Stimulated activated CD4-positive, alpha-beta T cell treated with anti-CD3 and anti-CD28 coated beads, Interleukin-1b, Interleukin-23, amount 100 ng/mL, for 48 hours (primary cell): ENCODE measurements at places on chromosomes 13 and 19.

DNA sequence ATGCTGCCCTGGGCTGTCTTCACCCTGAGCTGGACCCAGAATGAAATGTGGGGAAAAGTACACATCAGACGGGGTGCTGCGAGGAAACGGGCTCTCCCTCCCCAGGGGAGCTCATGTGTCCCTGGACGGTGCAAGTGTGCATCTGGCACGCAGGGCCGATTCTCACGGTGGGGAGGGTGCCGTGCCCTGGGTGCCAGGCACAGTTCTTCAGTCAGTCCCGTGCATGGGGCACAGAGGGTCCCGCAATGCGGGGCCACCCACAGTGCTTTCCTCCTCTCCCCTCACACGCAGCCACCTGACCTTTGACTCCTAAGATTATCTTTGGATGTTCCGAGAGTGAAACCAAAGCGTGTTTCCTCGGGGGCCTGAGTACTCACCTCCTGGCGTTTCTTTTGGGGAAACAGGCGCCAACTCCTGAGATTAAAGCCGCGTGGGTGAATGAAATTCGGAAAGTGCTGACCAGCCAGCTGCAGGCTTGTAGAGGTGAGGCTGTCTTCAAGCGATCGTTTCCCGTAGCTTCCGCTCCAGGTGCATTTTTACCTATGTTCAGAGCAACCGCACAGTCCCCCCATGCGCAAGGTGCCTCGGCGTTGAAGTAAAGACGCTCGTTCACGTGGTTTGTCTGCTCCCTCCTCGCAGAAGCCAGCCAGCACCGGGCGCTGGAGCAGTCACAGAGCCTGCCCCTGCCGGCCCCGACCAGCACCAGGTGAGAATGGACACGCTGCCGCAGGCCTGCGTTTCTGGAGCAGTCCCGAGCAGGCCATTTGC is 17.5 kb upstream of the F7 start:
- DNase-seq: no peak

- peak; percentile 92 for DNase-seq
Observed at GRCh38 chr19:42254850-42255765, at the start of gene ERF. ERF (minus strand) TSS chr19:42255128; CDS start chr19:42254999, 129 bp downstream.

GRCh38 chr13:61700181-61700580 is 284.5 kb upstream of the PCDH20 start:
- no peak for DNase-seq

GRCh38 chr19:41030651-41031050 is 39.6 kb downstream of the CYP2B6 start:
- DNase-seq: no peak

DNA sequence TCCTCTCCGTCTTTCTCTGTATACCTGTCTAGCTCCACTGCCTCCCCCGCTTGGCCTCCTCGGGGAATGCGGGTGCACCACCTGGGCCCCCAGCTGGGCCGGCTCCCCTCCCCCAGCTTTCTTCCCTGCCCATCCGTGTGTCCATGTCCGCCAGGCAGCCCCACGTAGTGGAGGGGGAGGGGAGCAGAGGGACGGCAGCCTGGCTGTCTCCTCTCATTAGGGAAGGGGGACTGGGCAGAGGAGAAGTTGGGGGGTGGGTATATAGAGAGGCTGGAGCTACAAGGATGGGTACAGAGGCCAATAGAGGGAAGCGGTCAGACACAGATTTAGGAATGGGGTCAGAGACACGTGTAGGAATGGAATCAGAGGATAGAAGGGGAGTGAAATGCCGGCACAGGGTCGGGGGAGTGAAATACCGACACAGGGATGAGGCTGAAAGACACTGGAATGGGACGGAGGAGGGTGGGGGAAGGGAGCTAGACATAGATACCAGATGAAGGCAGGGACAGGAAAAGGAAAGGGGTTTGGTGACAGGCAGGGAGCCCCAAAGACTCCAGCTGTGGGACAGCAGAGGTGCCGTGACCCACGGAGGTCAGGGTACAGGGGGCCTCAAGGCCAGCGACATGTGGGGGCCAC is 2.8 kb downstream of the NECTIN2 start:
- no peak for DNase-seq

- no peak for DNase-seq
Observed at GRCh38 chr19:48907671-48908070, 7.6 kb downstream of the NUCB1 start.

- no peak for DNase-seq
Observed at GRCh38 chr13:98821372-98822224, 69.1 kb upstream of the SLC15A1 start.

DNA sequence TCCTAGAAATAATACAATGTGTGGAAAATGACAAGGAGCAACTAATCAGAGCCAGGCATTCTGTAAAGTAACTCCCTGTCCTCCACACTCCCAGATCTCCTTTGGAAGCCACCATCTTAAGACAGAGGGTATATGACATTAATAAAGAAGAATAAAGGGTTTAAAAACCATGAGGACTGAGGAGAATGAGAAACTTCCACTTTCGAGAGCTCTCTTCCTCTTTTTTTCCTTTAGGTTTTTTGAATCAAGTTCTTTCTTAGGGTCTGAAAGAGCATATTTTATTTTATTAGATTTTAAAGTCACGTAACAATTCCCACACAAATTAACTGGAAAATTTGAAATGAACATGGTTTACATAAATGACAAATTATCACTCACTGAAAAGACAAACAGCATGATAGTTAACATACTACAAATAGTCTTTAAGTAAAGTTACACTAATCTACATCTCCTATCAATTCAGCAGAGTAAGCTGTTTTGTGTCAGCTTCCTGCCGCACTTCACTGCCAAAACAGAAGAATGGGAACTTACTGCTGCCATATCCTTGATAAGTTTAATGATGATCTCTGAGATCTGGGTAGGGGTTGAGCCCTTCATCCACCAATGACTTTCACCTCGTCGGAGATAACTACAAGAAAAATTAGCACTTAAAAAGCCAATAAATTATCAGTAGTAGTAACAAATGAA is 38.6 kb upstream of the FBXL3 start:
- no peak for DNase-seq

DNA sequence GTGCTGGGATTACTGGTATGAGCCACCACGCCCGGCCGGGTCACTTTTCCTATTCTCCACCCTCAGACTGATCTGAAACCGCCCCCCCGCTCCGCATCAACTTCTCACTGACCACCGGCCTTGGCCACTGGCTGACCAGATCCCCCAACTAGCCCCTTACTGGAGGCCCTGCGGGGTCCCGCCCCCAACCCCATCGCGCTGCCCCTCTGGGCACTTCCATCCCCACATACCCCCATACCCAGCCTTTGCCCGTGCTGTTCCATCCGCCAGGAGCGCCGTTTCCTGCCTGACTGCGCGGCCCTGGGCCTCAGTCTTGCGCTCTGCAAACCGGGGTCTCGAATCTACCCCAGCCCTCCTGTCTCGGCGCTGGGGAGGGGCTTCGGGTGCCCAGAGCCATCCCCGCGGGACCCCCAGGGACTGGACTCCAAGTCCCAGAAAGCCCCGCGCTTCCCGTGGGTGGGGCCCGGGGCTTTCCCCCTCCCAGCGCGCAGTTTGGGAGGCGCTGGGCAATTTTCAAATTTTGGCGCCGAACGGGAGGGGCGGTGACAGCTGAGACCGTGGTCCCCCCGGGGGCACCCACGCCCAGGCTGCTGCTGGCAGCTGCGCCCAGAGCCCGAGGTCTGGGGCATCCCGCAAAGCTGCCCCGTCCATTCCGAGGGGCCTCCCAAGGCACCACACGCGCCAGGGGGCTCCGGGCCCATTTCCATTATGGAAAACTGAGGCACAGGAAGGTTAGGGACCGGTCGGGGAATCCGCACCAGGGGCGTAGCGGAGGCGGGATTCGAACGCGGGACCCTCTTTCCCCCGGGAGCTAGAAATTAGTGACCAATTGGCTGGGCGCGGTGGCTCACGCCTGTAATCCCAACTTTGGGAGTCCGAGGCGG is 5.2 kb upstream of the LMNB2 start:
- DNase-seq: peak; percentile 65

DNA sequence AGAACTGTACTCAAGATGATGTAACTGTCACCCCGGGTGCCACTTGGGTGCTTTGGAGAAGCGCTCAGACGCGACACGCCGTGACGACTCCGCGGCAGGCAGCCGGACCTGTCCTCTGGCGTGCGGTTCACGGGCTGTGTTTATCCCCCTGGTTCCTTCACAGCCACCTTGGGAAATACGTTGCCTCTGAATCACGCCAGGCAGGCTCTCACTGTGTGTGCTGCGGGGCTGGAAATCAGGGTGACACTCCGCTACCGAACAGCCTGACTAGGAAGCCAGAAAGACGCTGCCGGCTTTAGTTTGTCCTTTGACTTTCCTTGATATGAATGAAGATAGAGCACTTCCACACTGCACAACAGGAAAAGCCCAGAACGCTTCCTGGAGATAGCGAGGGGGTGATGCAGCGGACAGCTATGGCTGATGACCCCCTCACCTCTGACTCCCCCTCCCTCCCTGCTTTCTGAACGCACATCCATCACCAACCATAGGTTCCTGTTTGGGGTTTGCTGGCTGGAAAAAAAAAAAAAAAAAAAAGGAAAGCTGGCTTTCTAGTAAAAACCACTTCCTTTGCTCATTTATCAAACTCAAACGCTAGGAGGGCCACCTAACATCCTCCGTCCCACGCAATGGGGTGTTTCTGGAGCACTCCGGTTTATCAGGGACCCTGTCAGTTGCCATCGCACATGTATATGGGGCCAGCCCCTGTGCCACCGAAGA is 3.7 kb upstream of the GP6 start:
- peak; percentile 18 for DNase-seq

DNA sequence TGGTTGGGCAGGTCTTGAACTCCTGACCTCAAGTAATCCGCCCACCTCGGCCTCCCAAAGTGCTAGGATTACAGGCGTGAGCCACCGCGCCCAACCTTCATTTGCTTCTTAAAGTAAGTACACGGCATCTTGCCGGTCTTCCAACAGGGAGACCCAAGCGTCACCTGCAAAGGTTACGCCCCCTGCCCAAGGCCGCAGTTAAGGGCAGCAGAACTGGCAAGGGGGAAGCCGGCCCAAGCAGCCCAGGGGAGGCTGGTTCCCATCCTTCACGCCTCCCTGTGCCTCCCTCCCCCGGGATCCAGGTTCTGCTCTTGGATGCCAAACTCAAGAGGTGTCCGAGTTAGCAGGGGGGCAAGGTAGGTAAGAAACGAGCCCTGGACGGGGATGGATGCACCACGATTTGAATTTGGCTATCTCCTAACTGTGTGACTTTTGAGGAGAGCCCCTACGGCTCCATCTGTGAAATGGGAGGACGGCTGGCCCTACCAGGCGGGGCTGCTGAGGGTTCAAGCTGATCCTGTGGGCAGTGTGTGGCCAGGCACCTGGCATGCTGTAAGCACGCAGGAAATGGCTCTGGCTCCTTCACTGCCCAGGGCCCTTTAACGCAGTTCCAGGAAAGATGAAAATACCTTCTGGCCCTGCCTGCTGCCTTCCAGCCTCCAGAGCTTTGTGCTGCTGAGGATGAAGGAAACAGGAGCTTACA is 9.0 kb downstream of the RFX1 start:
- DNase-seq: no peak

DNA sequence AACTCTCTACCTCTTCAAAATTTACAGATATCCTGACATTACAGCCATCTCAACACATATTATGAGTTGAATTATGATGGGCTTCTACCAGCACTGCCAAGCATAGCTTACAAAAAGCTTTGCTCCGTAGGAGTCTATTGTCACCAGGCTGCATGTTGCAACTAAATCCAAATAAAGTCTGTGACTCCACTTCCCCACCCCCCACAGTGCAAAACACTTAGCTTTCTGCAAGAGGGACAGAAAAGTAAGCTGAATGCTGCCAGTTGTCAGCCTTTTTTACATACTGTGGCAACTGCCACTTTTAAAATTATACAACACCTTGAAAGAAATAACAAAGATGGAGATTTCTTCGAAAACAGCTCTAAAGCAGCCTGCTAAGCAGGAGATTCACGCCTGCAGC is 189.1 kb downstream of the FGF14 start:
- no peak for DNase-seq

- DNase-seq: no peak
Observed at GRCh38 chr19:30064348-30064699, 122.3 kb downstream of the URI1 start.

GRCh38 chr19:40639638-40639982 is 38.4 kb downstream of the LTBP4 start:
- no peak for DNase-seq

DNA sequence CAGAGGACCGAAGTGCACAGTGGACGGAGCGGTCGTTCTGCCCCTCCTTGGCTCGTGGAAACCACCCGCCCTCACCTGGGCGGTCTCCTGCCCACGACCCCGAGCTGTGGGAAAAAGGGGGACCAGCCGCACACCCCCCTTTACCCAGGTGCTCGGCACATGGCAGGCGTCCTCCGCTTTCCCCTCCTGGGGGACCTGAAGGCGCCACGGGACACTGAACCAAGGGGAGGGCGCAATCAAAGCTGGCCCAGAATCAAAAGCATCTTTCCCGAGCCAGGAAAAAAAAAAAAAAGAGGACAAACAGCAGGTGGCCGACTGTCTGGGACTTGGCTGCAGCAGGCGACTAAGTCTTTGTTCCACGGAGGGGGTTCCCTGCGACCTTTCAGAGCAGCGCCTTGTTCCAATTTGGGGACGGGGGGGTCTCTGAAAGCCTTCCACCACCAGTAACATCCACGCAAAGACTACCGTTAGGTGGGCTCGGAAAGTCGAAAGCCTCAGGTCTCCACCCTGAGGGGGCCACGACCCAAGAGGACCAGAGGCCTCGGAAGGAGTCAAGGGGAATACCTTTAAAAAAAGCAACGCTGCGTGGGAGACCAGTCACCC is 1.1 kb downstream of the MBD3 start:
- no peak for DNase-seq

DNA sequence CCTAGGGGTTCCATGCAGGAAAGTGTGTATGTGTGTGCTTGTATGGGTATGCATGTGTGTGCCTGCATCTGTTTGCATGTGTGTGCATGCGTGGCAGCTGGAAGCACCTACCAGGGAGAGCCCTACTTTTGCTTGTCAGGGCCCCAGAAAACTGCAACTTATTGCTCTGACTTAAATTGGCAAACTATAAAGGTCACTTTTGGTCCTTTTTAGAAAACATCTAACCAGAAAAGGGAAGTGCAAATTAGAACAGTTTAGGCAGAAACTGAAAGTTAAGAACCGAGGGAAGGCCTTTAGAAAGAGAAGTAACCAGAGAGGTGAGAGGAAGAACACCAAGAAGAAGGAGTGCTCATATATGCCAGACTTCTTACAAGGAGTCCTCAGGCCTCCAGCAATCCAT is 32.5 kb downstream of the DLEU7 start:
- no peak for DNase-seq

GRCh38 chr13:33017323-33017929 is 1.2 kb downstream of the KL start:
- DNase-seq: peak; percentile 60

GRCh38 chr19:48342841-48343540 is 17.6 kb downstream of the EMP3 start:
- DNase-seq: no peak
